ENCODE measurements at places on chromosomes 11 and 22.

- no peak for DNase-seq
These were observed 86.9 kb upstream of the IGLL5 start for GRCh38 chr22:22800716-22801115.

DNA sequence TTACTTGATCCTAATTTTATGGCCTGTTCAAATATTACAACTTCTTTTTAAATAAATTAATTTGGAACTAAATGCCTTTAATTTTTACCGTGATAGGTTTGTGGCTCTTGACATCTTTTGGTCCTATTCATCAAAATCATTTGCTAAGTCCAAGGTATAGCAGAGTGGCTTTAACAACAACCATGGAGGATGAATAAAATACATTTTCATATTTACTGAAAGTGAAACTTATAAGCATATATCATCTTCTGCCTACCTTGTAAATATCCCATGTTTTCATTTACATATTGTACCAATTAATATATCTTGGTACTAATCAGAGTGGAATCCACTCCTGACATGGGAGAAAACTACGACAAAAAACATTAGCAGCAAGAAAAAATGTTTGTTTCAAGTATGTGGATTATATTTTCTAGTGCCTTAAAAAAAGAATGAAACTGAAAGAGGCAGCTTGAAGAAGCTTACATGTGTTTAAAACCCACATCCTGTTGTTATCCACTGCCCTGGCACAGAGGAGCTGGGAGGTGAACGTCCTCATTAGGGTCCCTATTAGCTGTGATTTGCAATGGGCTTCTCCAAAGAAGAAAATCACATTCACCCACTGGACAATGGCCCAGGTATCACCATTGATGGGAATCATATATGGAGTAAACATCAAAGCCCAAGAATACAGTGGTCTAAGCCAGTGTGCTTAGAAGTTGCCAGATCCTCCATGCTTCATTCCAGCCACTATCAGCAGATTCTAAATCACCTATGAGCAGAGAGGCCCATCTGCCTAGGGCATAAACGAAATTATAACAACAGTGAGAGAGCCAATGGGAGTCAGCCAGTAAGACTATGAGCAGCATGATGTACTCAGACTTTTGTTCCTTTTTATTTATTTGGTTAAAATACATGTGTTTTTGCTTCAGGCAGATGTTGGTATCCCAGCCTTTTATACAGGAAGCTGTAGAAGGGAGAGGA, 84.7 kb downstream of the MAML2 start:
- peak; percentile 21 for DNase-seq

DNA sequence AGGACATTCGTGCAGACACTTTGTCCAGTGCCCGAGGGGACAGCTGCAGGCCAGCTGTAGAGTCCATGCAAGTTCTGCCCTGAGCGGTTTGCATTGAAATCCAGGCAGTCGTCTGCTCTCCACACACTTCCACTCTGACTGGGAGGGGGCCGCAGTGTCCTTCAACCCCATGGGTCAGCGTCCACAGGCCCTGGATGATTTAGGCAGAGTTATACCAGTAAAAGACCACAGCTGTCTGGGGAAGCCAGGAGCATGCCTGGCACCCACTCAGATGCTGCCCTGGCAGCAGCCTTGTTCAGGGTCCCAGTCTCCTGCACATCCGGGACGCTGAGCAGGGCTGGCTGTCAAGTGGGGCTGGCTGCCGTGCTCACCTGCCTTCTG, 26.5 kb downstream of the KRTAP5-5 start:
- DNase-seq: no peak

DNA sequence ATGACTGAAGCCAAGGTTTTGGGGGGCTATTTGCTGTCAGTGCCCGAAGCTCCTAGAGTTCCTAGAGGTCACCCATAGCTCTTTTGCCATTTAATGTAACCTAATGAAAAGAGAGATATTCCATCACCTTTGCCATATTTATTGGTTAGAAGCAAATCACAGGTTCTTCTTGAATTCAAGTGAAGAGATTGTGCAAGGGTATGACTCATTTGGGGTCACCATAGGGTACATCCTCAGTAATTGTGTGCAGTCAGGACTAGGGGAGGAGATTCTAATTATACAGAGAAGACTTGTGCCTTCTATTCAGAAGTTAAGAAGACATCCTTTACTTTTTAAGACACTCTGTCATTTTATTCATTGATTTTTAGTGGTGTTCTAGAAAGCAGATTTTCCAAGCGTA, 6.9 kb upstream of the PRAME start:
- DNase-seq: no peak

GRCh38 chr11:8794126-8794525, 111.5 kb downstream of the RPL27A start:
- DNase-seq: peak; percentile 54

DNA sequence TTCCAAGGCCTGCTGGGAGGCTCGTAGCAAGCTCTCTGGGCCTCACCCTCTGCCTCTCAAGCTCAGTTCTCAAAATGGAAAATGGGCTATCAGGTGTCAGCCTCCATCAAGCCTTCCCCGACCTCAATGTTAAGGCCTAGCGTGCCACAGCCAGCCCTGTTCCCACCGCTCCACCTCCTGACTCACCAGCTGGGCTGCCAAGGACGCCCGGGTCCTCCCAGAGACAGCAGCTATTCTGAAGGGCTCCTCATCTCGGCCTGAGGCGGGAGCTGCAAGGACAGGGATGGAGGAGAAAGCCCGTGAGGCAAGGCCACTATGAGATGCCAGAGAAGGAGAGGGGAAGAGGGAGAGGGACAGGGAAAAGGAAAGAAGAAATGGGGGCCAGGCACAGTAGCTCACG, 19.9 kb downstream of the ARAP1 start:
- no peak for DNase-seq

- DNase-seq: no peak
These were observed 38.6 kb downstream of the GGTLC2 start for GRCh38 chr22:22682807-22683667.

DNA sequence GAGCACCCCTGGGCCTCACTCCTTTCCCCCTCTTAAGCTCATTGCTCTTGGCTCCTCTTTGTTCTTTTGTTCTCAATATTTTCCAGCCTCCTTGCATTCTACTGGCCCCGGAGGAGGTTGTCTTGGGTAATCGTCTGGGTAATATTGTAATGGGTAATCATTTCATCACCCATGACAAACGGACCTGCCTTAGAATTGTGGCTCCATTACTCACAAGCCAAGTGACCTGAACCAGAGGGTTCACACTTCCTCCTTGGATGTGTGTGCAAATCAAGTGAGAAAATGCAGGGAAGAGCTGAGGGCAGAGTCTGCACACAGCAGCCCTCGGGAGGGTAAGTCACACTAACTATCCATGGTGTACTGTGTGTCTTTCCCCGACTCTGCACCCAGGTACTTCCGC, 305.0 kb downstream of the BUD13 start:
- peak; percentile 84 for DNase-seq

DNA sequence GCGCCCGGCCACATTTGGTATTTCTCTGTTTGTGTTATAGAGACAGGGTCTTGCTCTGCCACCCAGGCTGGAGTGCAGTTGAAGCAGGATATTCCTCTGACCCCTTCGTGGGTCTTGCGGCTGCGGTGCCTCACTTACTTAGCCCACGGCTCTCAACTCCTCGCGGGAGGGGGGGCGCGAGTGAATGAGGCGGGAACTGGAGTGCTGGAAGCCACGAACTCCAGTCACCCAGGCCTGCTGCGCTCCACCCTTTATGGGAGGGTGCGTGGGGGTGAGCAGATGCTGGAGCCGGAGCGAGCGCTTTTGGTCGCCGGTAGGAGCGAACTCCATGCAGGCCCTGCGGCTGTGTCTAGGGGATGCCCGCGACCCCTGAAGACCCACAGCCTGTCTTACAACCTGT, 1.8 kb downstream of the C11orf54 start:
- no peak for DNase-seq

- no peak for DNase-seq
These were observed 190.7 kb downstream of the SNX19 start for GRCh38 chr11:130725421-130726233.

DNA sequence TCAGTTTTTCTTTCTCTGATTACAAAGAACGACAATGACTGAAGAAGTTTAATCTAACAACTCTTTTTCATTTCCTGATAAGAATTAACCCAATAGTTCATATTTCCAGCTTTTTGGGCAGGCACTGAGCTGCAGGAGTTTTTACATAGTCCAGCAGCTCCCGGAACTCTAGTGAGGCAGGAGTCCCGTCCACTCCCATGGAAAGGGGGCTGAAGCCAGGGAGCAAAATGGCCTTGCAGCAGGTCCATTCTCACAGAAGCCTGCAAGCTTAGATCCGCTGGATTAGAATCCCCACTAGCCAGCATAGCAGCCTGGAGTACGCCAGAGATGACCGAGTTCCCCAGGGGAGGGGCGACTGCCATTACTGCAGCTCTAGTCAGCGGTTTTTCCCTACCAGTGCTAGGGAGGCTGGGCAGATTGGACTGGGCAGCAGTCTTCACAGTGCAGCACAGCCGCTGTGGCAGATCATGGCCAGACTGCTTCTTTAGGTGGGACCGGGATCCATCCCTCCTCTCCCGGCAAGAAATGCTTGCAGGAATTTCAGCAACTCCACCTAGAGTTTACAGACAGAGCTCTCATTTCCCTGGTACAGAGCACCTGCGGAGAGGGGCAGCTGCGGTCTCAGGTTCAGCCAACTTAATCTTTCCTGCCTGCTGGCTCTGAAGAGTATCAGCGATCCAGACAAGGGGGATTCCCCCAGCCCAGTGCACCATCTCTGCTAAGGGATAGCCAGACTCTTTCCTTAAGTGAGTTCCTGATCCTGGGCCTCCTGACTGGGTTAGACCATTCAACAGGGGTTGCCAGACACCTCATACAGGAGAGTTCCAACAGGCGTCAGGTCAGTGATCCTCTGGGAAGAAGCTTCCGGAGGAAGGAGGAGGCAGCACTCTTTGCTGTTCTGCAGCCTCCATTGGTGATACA, 742 bp upstream of the CASP4 start:
- DNase-seq: peak; percentile 6

DNA sequence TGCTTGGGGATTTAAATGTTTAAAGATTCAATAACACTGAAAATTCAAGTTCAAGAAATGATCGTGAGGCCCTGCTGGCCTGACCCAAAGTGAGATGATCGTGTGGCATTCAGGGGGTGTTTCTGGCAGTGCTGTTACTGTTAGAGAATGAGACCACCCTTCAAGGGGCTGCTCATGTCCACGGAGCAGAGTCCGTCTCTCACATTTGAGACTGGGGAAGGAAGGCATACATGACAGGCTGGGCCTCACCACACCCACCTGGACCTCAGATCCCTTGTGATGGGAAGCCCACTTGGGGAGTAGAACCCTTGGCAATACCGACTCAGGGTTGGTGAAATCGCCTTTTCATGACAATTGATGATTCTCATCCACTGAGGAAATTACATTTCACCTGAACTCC, 16.1 kb upstream of the NRIP3 start:
- no peak for DNase-seq

DNA sequence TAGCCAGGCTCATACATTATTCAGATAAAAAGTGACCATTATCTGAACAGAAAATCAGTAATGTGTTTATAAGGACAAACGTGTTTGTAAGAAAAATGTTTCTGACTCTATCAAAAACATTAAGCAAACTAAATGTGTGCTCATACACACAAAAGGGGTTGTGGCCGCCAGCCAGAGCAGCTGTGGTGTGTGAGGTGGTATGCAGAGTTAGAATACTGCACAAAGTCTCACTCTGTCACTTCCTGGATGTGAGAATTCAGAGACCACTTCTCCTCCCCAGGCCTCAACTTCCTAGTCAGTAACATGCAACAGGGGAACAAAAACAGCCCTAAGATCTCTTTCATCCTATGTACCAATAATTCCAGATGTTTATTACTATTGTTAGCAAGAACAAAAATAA, 9.4 kb downstream of the OR5B21 start:
- no peak for DNase-seq

- no peak for DNase-seq
These were observed 72.6 kb downstream of the NCAPD3 start for GRCh38 chr11:134151083-134151747.

GRCh38 chr11:77113382-77114088, 10.9 kb downstream of the OMP start:
- DNase-seq: peak; percentile 69

DNA sequence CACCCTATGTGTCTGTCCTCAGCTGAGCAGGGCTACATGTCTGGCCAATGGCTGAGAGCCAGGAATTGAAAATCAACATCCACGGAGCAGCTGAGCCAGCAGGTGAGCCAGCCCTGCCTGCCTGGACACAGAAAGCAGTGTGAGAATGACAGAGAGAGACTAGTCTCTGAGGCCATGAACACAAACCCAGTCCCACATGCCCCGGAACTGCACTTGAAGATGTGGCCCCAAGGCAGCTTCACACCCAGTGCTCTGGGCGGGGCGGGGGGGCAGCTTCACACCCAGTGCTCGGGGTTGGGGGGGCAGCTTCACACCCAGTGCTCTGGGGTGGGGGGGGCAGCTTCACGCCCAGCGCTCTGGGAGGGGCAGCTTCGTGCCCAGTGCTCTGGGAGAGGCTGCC, 37.6 kb downstream of the TRMU start:
- peak; percentile 68 for DNase-seq

- DNase-seq: no peak
These were observed 144.3 kb downstream of the TRPC6 start for GRCh38 chr11:101439488-101439887.

GRCh38 chr22:30636226-30637077, 871 bp downstream of the SLC35E4 start:
- DNase-seq: peak; percentile 58

DNA sequence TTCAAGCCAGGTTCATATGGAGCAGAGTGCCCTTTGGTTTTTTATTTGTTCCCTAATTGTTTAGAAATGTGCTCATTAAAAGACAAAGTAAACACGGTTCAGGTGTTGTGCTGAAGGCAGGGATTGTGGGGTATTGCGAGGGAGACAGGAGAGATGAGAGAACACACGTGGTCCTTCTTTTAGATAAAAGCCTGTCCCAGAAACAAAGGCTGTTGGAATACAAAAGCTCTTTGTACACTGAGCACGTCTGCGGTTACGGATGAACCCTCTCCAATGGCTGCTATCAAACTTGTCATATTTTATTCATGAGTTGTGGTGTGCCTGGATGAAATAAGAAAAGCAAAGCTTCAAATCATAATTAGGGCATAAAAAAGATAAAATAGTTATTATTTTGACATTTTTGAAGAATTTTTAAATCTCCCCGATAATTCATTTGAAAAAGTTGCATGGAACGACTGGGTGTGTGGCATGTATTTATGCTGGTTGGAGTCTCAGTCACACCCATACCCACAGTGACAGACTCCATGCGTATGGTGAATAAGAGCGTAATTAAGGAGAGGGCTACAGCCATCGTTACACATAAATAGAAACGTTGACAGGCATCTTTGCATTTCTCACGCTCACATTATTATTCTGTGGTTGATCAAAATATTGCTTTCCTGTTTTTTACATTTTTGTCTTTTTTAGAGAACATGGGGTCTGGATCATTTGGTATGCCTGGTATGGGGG, 92.9 kb downstream of the NELL1 start:
- DNase-seq: peak; percentile 99

DNA sequence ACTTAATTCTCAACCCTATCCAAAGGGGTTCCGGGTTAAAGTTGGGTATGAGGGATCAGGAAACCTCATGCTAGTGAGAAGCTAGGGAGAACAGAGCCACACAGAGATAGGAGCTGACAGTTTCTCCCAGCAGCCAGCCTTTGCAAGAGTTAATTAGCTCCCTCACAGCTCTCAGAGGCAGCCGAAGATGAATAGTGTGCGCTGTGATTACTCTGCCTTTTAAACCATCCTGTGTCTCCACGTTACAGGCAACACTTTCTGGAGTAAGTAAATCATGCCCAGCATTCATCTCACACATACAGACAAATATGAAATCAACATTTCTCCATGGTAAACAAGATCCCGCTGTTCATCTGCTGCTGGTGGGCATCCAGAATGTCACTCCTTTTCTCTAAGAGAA, 429.6 kb downstream of the INSC start:
- DNase-seq: peak; percentile 23
